Omental fat pad (tissue), 4 donors: ENCODE measurements at places on chromosomes 3 and 15.

DNA sequence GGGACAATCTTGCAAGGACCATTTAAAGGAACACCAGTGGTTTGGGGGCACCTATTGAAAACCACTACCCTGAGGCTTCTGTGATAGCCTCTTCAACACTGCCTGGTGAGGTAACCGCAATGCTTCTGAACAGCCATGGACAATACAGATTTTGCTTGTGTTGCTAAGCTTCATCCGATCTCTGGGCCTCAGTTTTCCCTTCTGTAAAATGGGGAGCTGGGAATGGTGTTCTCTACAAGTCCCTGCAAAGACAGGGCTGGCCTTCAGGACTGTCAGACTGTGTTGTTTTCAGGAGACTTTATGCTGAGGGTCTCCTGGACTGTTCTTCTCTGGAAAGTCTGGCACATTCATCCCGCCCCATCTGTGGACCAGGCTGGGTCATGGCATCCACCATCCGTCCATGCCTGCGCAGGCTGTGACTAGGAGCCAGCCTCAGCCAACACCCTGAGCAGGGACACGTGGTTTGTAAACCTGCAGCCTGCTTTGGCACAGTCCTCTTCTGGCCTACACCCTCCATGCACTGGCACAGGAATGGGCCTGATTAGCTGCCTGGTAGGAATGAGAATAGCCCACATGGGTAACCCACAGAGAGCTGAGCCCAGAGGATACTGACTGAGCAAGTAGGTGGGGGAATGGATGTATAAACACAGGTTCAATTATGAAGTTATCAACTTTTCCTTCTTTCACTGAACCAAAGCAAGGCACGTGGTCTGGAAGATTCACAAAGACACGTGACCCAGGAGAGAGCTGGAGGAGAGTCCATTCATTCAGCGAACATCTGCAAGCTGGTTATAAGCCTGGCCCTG is 55.3 kb downstream of the ROPN1B start:
- no peak for DNase-seq

GRCh38 chr15:78671626-78672211 is 30.7 kb upstream of the CHRNB4 start:
- no peak for DNase-seq

DNA sequence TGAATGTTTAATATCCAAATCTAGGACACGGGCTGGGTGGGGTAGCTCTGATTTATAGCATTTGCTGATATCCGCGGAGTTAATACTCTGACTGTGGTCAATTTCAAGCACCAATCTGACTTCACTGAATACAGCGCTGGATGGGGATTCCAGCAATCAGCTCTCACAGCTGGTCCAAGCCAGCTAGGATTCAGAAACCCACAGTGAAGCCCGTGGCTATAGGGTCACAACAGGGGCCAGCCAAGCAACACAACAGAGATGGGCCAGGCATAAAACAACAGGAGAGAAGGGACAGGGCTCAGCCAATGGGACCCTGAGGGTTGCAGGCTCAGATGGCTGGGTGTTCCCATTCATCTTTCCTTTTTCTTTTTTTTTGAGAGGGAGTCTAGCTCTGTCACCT is 5.4 kb upstream of the LMAN1L start:
- DNase-seq = no peak

GRCh38 chr3:24494618-24495325 is at the start of gene THRB:
Gene THRB (minus strand): TSS chr3:24494850.
- peak; percentile 28 for DNase-seq

- DNase-seq = no peak
These were observed 25.9 kb downstream of the RFTN1 start for GRCh38 chr3:16487511-16488175.

- DNase-seq = no peak
These were observed 103.6 kb upstream of the TBL1XR1 start for GRCh38 chr3:177300842-177301241.

GRCh38 chr3:16842272-16843270 is 42.2 kb upstream of the PLCL2 start:
- no peak for DNase-seq

GRCh38 chr15:92638291-92638708 is 17.3 kb downstream of the FAM174B start:
- DNase-seq = no peak

GRCh38 chr3:60399861-60400845 is 851.1 kb downstream of the FHIT start:
- DNase-seq = no peak

DNA sequence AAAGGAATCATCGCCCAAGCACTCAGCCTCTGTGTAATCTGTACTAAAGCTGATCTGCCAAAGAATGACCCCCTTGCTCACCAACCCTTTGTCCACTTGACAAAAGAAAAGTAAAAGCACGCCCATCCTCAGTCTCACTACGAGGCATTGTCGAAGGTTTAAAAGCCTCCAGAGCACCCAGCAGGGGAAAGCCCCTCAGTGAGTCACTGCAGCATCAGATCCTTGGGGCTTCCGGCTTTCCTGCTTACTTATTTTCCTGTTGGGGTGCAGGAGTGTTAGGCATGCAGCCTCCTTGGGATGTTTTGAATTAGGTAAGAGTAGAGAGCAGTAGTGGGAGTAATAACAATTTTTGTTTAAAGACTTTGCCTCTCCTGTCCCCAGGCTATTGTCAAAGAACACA is 216.1 kb downstream of the MTHFS start:
- DNase-seq = no peak

- DNase-seq = no peak
These were observed 53.3 kb upstream of the TLE3 start for GRCh38 chr15:70151003-70151402.

GRCh38 chr15:78761020-78761419 is 50.2 kb downstream of the ADAMTS7 start:
- DNase-seq = no peak

DNA sequence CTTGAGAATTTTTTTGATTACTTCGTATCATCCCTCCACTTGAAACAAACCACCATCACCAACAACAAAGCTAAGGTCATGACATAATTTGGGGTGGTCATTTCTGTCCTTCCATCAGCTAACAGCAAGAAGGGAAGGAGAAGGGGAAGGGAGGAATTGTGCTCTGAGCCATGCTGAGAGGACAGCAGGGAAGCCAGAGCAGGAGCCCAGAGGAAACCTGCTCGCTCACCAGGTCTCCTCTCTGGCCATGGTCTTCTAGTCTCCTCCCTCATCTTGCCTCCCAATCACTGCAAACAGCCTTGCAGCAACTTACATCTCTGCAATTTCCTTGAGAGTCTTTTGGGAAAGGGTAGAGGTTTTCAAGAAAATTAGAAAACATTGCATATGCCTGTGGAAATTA is 196.7 kb downstream of the SSR3 start:
- DNase-seq = no peak

DNA sequence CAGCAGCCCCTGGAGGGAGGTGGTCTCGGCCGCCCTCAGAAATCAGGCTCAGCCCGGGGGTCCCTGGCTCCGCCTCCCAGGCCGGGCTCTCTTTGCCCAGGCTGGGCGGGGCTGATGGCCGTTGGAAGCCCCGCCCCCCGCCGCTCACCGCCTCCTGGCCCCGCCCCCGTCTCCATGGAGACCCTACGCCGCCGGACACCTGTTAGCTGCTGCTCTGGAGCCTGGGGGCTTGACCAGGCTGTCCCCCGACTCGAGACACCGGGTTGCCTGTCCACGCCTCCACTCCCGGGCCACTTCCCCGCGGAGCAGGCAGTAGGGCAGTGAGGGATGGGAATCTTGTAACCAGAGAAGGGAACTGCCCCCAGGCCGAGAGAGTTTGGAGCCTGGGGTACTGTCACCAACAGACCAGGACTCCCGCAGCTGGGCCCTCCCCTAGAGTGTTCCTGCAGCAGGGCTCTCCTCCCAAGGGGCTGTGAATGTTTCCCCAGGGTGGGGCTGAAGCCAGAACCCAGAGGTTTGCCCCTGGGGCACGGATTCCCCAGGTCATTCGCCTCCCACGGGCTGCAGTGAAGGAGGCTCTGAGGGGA is 27.8 kb upstream of the RPL32 start:
- DNase-seq = peak; percentile 28

DNA sequence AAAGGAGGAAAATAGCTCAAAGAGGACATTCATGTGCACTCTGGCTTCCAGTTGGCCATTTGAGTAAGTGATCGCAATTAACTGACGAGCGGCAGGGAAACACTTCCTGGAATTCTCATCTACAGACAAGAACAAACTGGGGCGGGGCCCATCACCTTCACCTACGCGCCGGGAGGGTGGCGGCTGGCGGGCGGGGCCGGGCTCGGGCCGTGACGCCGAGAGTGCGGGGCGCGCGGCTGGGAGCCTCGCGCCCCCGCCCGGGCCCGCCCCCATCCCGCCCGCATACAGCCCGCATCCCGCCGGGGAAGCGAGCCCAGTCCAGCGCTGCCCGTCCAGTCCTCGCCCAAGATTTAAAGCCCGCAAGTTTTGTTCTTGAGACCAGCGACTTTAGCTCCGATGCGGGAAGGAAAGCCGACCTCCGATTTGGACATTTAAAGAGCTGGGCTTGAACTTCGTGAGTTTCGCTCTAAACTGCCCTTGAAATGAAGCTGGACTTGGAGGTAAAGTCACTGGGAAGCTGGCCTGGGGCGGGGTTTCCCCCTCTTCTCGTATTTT is at the start of gene B3GNT5:
Gene B3GNT5 (plus strand): TSS at position 281 of the 555 bp plus-strand sequence. CDS start 16,546 bp downstream, outside the sequence.
- DNase-seq = no peak

- DNase-seq = no peak
These were observed 10.9 kb downstream of the TM6SF1 start for GRCh38 chr15:83118291-83118827.

DNA sequence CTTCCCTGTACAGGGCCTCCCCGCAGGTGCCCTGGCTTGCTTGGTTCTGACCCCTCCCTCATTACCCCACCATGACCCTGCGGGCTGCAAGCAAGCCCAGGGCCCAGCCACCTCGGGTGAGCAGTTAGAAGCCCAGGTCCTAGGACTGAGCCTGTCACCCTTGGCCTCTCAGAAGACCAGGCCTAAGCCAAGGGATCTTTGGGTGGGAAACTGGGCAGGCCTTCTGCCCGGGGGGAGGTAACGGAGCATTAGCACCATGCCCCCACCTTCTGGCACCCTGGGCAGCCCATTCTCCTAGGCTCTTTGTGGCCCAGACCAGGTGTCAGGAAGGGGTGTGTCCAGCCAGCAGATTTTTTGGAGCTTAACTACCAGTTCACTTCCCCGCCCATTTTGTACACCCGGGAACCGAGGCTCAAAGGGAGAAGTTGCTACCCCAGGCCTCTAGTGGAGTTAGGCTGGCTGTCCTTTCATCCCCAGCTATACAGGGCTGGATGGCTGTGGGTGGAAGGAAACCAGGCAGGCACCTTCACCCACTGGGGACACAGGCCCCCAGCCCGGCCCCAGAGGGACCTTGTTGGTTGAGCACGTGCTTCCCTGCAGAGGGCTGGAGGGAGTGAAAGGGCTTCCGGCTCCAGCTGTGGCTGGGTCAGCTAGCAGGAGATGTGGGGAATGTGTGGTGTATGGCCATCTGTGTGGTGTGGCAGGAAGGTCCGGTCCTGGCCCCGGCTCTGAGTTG is 1.4 kb downstream of the CSK start:
- DNase-seq = no peak
